PC-9 (cell line): ENCODE measurements at places on chromosomes 5 and 9. TPM values are rescaled to one million over a fixed set of nuclear protein-coding genes. Genes with fewer than 3 reads are reported as not detected.

- no peak overlapping the region for H3K27ac ChIP-seq
- DNase-seq: no peak
- H3K4me3 ChIP-seq: no peak overlapping the region
- no peaks in the 10 kb centered on the region for H3K27me3 ChIP-seq
- no peaks in the 10 kb centered on the region for H3K4me1 ChIP-seq
These were observed 173.4 kb upstream of the STK32A start for GRCh38 chr5:147061431-147061830.

DNA sequence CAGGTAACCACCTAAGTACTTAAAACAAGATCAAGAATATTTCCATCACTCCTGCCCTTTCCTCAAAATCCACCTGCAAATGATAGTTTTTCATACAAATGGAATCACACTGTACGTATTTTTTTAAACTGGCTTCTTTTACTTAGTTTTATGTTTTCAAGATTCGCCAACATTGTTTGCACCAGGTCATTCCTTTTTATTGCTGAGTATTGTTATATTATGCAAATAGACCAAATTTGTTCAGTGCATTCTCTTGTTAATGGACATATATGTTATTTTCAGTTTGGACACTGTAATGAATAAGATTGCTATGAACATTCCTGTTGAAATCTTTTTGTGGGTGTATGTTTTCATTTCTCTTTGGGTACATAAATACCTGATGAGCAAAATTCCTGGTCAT, 8.3 kb upstream of the ANKRD31 start:
- H3K4me1 ChIP-seq: peaks cover 27% of the 10 kb centered on the region
- H3K27ac ChIP-seq: no peak overlapping the region
- H3K36me3 ChIP-seq: no peaks in the 10 kb centered on the region

DNA sequence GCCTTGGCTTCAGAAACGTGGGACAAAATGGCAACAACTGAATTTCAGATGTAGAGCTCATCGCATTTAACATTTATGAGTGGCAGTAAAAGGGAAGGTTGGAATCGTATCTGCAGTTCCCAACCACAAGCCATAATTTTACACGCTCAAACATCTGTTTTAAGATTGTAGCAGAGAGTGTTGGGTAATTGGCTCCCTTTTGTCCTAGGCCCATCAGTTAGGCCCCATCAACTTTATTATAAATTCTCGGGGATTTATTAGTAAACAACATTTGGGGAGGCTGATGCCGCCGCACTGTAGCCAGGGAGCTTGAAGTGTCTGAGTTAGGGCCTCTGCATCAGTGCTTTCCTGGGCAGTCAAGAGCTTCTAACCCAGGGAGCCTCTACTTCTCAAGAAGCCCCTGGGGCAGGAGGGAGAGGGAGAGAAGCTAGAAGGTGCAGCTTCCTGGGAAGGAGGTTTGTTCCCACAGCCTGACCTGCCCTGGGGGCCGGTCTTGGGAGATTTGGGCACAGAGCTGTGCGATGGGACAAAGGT, 66.2 kb downstream of the HSPA4 start:
- H3K27ac ChIP-seq: no peak overlapping the region
- H3K4me3 ChIP-seq: no peak overlapping the region
- no peaks in the 10 kb centered on the region for H3K36me3 ChIP-seq

DNA sequence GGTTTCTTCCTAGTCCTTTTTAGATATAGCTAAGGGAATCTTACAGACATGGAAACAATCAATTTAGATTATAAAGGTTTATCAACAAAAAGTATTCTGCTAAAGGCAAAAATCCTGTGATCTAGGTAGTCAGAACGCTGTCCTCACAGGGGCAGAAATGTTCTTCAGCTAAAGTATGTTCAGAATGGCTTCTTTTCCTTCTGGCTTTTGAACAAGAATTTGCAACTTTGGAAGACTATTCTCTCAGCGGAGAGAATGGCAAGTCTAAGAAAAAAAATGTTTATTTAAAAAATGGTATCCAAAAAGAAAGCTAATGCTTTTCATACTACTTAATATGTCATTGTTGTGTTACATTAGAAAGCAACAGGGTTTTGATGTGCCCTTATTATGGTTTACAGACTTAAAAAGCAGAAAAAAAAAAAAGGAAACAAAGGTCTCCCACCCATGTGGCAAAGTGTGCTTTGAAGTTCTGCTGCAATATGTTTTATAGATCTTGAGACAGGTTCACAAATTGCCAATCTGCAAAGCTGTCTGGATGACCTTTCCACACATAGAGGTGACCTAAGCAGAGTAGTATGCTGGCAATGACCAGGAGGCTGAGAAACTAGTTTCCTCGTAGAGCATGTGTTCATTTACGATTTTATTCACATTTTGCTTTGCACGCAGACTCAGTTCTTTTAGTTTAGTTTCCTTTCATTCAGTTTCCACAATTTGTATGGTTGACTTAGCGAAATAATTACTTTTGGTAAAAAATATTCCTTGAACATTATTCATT, 45.1 kb upstream of the PJA2 start:
- no peaks in the 10 kb centered on the region for H3K36me3 ChIP-seq
- H3K4me3 ChIP-seq: no peak overlapping the region
- DNase-seq: no peak
- peaks cover 21% of the 10 kb centered on the region; the same call in 1 of the 2 replicates for H3K4me1 ChIP-seq

DNA sequence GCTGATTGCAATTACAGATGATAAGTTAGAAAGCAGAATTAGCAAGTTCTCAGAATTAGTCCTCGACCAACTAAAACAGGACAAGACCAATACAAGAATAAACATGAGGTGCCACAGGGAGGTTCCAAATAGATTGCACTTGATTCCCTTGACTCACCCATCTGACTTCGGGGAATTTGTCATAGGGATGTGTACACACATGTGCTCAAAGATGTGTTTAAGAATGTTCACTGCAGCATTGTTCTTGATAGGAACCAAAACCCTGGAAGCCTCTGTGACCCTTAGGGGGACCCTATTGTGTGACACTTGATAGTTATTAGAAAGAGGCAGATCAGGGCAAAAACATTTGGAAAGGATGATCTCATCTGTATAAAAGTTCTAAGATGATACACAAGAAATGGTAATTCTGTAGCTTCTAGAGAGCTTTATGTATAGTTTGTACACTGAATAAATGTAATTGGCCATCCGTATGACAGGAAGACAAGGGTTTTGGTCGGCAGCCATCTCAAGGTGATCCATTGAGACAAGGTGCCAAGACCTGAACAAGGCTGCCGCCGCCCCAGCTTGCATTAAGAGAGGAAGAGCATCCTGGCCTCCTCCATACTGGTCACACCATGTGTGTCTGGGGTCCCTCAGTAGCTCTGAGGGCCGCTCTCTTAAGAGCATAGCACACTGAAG, 48.2 kb upstream of the GARNL3 start:
- H3K4me3 ChIP-seq: no peak overlapping the region
- no peak for DNase-seq
- 0 out of 2 replicates have a peak, but pooled peaks cover 4% of the 10 kb centered on the region for H3K4me1 ChIP-seq
- no peaks in the 10 kb centered on the region for H3K27me3 ChIP-seq
- no peaks in the 10 kb centered on the region for H3K36me3 ChIP-seq

- H3K36me3 ChIP-seq: peaks cover 55% of the 10 kb centered on the region
- H3K4me1 ChIP-seq: peaks cover 25% of the 10 kb centered on the region
- H3K27me3 ChIP-seq: no peaks in the 10 kb centered on the region
- H3K4me3 ChIP-seq: no peak overlapping the region
- H3K27ac ChIP-seq: peak overlapping the region; percentile 67
These were observed 74.5 kb downstream of the ADAMTS12 start for GRCh38 chr5:33817301-33817700.

DNA sequence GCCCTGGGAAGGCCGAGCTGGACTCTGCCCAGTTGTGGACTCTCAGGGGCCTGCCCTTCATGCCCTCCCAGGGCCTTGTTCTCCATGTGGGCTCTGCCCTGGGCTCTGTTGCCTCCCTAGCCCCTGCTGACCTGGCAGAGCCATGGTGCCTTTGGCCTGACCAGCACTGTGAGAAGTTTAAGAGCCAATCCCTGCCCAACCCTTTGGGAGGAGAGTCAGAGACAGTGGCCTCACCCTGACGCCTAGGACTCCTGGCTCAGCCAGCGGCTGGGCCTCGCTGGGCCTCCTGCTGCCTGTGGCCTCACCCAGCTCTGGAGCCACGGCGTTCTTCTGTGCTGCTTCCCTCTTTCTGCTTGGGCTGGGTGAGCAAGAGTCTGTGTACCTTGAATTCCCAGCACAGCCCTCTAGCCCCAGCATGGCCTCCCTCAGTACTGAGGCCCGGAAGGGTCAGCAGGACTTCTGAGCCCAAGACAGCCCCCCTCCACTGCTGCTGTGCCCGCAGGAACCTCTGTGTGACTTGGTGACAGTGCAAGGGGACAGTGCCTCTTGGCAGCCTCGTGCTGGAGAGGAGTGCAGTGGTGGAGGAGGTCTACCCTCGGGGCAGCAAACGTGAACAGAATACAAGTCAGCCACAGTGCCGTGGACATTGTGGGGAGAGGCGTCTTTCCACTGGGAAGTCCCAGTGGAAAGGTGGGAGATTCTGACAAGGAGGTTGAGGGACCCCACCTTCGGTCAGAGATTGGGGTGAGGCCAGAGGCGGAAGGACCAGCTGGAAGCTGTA, 97.4 kb downstream of the CACNA1B start:
- DNase-seq: no peak
- no peak overlapping the region for H3K27ac ChIP-seq
- H3K36me3 ChIP-seq: no peaks in the 10 kb centered on the region
- peaks cover 22% of the 10 kb centered on the region; the same call in 1 of the 2 replicates for H3K27me3 ChIP-seq
- H3K4me3 ChIP-seq: no peak overlapping the region

DNA sequence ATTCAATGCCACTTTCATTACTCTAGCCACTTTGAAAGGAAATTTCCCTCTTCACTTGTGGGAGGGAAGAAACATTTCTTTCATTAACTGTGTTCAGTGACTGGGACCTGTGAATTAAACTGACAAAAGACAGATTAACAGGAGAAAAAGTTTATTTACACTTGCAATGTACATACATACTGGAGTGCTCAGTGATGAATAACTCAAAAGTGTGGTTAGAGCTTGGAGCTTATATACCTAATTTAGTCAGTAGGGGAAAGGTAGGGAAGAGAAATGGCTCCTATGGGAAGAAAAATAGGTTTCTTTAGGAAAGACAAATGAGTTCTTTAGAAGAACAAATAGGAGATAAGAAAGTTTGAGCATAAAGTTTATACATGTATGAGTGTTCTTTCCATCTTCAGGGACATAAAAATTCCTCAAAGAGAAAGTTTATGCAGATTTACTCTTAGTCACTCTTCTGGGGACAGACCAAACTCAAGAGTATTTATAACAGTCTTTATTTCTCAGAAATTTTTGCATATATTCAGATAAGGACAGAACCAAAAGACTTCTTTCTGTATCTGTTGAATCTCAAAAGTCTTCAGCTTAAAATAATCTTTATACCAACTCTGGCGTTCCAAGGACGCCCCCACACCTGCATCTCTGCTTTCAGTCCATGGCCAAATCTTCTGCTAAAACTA, 120.0 kb upstream of the RAI14 start:
- DNase-seq: no peak
- no peaks in the 10 kb centered on the region for H3K27me3 ChIP-seq
- no peak overlapping the region; the same call in 1 of the 2 replicates for H3K4me3 ChIP-seq
- no peaks in the 10 kb centered on the region for H3K36me3 ChIP-seq
- H3K4me1 ChIP-seq: peaks cover 33% of the 10 kb centered on the region

- no peak overlapping the region for H3K4me3 ChIP-seq
- no peak overlapping the region for H3K27ac ChIP-seq
- no peaks in the 10 kb centered on the region for H3K36me3 ChIP-seq
- no peaks in the 10 kb centered on the region for H3K27me3 ChIP-seq
- DNase-seq: no peak
These were observed 132.6 kb downstream of the SPOCK1 start for GRCh38 chr5:137366526-137366925.

DNA sequence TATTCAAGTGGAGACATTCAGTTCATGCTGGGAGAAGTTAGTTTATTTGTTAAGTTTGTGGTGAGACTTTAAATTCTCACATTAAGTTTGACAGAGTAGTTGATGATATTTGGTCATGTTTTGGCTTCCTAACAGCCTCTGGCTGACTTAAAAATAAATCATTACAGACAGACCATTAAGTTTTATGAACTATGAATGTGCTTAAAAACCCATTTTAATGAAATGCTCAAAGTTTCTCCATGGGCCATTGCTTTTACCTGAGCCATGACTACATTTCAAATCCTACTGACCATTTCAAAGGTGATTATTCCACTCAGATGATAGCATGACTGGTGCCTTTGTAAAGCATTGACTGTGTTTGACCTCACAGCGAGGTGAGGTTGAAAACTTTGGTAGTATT, 192.7 kb downstream of the LRRC70 start:
- H3K4me3 ChIP-seq: no peak overlapping the region
- no peaks in the 10 kb centered on the region for H3K36me3 ChIP-seq
- H3K27ac ChIP-seq: no peak overlapping the region
- no peaks in the 10 kb centered on the region for H3K27me3 ChIP-seq

GRCh38 chr9:89382026-89382986, 64.0 kb downstream of the SECISBP2 start:
- no peak overlapping the region for H3K27ac ChIP-seq
- H3K4me3 ChIP-seq: no peak overlapping the region
- DNase-seq: no peak
- H3K36me3 ChIP-seq: peaks cover 2% of the 10 kb centered on the region; the same call in 1 of the 2 replicates
- H3K27me3 ChIP-seq: no peaks in the 10 kb centered on the region
- no peaks in the 10 kb centered on the region for H3K4me1 ChIP-seq

DNA sequence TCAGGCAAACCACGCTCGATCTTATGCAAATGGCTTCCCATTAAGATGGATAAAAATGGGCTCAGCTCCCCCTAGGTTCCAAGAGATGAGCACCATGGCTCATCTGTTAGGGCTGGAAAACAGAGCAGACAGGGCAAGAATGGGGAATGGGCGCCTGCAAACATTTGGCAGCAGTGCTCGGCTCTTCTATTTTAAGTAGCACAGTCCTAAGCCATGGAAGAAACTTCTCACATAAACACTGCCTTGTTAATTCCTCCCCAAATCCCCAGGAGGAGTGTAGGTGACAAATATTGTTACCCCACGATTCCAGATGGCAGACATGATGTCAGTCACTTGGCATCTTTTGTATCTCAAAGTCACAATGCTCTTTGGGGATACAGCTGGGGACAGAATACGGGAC, 221.8 kb downstream of the ICE1 start:
- peaks cover 86% of the 10 kb centered on the region for H3K27me3 ChIP-seq
- DNase-seq: no peak
- no peak overlapping the region for H3K4me3 ChIP-seq
- H3K4me1 ChIP-seq: no peaks in the 10 kb centered on the region
- H3K36me3 ChIP-seq: no peaks in the 10 kb centered on the region

The PCDHB3 gene
- 0.17 and 0.55 TPM in 2 replicates for total RNA-seq

The ERGIC1 gene
- 106 and 159 TPM in 2 replicates for total RNA-seq

The ECM2 gene
- total RNA-seq: 1.9 and 3.1 TPM in 2 replicates

The OR13C2 gene
- not detected in 2 replicates for total RNA-seq

The TBC1D9B gene
- 118 and 148 TPM in 2 replicates for total RNA-seq

The PAPPA gene
- 3.4 and 3.9 TPM in 2 replicates for total RNA-seq

The CKMT2 gene
- total RNA-seq: not detected in 2 replicates
